ENCODE measurements at places on chromosomes 4 and X.

GRCh38 chrX:73766431-73766795, 203.4 kb downstream of the CHIC1 start:
- no peak for DNase-seq

- DNase-seq, result no peak
These were observed 84.5 kb upstream of the WWC2 start for GRCh38 chr4:183014361-183015084.

- DNase-seq, result no peak
These were observed 58.1 kb downstream of the DHRSX start for GRCh38 chrX:2442694-2443093.

DNA sequence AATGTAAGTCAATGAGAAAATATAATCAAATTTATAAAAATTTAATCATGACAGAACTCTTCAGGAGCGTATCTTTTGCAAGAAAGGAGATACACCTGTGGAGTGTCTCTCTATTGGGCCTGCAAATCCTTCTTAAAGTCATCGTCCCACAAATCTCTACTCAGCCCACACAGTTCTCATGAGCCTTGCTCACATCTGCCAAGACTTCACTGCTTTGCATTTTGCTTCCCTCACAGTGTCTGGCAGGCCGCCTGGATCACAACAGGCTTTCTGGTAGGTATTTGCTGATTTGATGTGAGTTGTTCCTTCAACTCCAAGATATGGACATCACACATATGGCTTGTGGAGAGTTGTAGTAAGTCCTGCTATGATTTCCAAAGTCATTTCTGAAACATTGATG, 183.1 kb upstream of the ARX start:
- no peak for DNase-seq

GRCh38 chr4:26058537-26058936, 144.5 kb downstream of the SMIM20 start:
- DNase-seq, result peak; percentile 41

GRCh38 chrX:27466051-27466450, 2.9 kb upstream of the PPP4R3C start:
- no peak for DNase-seq
